Myometrial cell (primary cell): ENCODE measurements at places on chromosomes 2 and 18. TPM values are rescaled to one million over a fixed set of nuclear protein-coding genes. Genes with fewer than 3 reads are reported as not detected.

The ITGB6 gene
- not detected in 2 replicates for total RNA-seq

The CYS1 gene
- 1.2 TPM in 1 of 2 replicates, not detected in the other for total RNA-seq

The CASP8 gene
- 15.6 and 27.6 TPM in 2 replicates for total RNA-seq

The SPHKAP gene
- not detected in 2 replicates for total RNA-seq

The KCNK3 gene
- total RNA-seq: not detected in 2 replicates

The GAL3ST2 gene
- not detected in 2 replicates for total RNA-seq

The RSAD2 gene
- total RNA-seq: not detected in 2 replicates

The IAH1 gene
- total RNA-seq: 88.5 and 98.9 TPM in 2 replicates

The LONRF2 gene
- 0.29 and 0.53 TPM in 2 replicates for total RNA-seq
